Activated naive CD4-positive, alpha-beta T cell treated with anti-CD3 and anti-CD28 coated beads, Interleukin-2, amount 50 U/mL, for 16 hours (primary cell): ENCODE measurements at places on chromosomes 7 and 10.
A peak's percentile ranks its signal among the peaks of the same experiment; 100 is the strongest.

DNA sequence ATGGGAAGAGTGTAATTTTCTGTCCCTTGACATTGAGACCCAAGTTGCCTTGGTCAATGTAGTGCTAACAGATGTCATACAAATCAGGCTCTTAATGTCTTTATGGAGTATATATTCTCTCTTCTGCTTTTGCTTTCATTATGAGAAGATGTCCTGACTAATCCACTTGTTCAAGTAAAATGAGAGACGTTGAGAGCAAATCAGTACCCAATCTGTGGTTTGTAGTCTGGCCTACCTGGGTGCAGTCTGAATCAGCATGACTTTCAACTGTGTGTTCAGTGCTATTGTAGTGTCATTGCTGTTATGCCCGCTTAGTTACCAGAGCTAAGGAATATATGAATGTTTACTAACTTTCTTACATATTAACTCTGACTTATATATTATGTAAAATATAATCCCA, 612.4 kb downstream of the ANKRD7 start:
- DNase-seq: no peak

DNA sequence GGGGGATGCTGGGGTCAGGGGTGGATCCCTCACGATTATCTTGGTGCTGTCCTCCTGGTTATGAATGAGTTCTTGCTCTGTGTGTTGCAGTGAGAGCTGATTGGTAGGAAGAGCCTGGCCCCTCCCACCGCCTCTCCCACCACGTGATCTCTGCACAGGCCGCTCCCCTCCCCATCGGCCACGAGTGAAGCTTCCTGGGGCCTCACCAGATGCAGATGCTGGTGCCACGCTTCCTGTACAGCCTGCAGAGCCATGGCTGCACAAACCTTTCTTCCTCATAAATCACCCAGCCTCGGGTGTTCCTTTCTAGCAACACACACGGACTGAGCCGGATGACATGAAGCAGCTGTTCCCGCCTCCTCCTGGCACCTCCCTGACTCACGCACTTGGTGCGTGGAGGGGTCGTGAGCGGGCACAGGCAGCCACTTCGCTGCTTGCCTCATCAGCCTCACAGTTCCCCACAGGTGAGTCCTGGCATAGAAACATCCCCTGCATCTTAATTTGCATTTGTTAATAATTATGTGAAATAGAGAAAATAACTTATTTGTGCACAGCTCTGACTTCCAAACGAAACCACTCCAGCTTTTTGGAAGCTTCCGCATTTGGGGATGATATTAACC, 210.8 kb downstream of the ADARB2 start:
- DNase-seq: no peak

- no peak for DNase-seq
Measured at GRCh38 chr10:92923416-92923815, 75.1 kb downstream of the EXOC6 start.

DNA sequence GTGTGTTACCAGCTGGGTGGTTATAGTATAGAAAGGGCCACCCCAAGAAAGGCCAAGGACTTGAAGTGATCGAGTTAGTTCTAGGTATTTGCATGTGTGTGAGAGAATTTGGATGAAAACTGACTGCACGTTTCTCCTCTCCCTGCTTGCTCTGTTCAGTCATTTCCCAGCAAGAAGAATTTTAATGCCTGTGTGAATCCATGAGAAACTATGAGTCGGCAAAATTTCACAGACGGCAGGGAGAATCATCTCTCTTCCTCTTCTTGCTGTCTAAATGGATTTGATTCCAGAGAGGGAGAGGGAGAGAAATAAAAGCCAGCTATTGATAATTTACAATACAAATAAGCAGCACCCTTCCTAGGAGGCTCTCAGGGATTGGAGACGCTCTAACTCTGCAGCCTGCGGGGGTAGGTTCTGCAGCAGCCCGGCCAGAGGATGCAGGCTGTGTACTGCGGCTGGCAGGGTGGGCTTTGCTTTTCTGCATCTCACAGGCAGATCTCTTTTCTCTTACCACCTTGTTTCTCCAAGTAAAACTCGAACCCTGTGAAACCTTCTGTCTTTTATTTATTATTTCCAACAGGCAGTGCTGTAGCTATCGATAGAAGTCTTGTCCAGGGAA, 183.6 kb downstream of the TCF7L2 start:
- DNase-seq: no peak

DNA sequence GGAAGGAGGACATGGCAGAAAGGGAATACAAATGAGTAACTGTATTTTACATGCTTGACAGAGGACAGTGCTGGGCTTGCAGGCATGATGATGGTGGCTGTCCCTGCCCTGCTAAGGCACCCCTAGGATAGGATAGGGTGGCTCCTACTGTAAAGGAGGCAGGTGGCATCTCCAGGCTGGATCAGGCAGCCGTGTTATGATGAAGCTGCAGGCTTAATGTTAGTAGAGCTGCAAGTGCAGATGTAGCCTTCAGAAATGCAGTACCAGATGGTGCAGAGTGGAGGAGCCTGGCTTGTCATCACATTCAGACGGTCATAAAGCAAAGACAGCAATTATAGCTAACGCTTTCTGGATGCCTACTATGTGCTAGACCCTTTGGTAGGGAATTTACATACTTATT, 287.9 kb upstream of the PODXL start:
- no peak for DNase-seq

- no peak for DNase-seq
Measured at GRCh38 chr10:107072028-107072427, 92.5 kb downstream of the SORCS1 start.

GRCh38 chr10:30017556-30017955, 41.8 kb downstream of the JCAD start:
- DNase-seq: no peak

DNA sequence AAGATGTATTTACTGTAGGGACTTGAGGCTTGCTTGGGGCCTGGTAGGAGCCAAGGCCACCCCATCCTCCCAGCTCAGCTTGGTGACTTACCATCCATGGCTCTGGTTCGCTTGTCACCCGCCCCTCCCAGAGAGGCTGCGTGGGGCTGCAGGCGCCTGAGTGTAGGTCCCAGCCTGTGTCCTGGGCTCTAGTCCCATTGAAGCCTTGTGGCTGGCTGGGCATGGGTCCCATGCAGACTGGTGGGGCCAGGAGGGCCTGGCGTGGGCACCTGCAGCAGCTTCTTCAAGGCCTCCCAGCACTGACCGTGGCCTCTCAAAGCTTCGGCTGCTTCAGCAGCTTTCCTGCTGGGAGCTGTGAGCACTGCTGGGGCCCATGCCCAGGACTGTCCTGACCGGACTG, 118.1 kb downstream of the INPP5A start:
- DNase-seq: no peak

DNA sequence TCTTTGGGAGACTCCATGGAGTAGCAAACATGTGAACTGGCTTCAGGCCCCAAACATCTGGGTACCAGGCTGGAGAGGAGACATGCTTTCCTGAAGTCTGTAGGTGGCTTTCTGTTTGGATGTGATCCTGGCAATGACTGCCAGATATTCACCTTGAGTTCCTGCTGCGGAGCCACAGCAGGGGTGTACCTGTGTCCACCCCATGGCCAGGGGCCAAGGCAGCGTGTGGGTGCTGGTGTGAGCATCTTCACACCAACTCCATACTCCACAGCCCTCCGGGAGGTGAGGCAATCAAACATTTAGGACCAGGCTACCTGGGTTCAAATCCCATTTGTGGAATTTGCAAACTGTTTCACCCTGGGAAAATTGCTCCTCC, 113.0 kb downstream of the ADCY1 start:
- no peak for DNase-seq

- DNase-seq: no peak
Measured at GRCh38 chr7:116249969-116250553, 39.7 kb downstream of the TES start.

DNA sequence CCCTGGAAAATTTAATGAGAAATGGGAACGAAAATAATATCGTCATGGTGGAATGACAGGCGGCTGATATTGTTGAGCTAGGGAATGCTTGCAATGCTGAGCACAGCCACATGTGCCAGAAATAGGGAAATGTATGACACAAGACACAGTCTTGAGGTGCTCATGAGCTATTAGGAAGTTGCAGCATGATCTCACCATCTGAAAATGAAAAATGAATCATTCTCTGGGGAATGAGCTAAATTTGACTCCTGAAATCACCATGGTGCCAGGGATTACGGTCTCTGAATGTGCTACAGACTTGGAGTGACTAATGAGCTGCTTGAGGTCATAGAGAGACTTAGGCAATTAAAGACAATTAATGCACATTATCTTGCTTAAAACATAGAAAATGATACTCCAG, 845.0 kb downstream of the CNTNAP2 start:
- DNase-seq: no peak

GRCh38 chr10:58335306-58336005, 650 bp downstream of the UBE2D1 start:
- peak; percentile 12 for DNase-seq

GRCh38 chr10:110864662-110865140, 7.0 kb upstream of the PDCD4 start:
- no peak for DNase-seq

DNA sequence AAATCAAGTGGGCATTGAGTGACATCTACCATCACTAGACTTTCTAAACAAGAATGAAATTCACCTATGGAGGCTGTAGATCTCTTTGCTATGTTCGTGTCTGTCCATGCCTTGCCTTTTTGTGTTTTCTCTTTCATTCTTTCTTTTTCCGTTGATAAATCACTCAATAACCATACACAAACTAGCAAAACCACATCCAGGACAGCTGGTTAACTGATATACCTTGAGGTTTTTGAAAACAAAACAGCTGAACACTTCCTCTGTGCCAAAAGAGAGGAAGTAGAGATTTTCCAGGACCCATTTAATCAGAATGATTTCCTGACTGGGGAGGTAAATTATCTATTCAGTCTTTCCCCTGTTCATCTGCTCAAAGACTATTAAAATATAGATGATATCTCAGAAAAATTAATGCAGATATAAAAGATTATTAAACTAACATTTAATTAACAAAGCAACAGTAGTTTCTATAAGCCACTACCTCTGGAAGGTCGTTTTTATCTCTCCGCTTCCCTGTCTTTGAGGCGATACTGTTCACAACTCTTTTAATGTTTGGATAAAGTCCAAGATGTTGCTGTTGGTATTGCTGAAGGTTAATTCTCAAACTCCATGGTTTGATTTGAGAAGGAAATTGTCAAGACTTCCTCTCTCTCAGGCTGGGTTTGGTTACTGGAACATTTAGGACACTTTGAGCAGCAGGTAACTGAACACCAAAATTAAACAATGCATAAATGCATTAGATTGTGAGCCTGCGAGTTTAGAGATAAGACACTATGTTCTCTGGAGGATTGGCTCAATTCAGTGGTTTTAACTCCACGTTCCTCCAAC, 24.4 kb upstream of the C10orf67 start:
- DNase-seq: no peak

GRCh38 chr7:108000875-108001763, 1.8 kb downstream of the LAMB1 start:
- DNase-seq: no peak

GRCh38 chr10:119654540-119654939, 3.4 kb downstream of the BAG3 start:
- no peak for DNase-seq

DNA sequence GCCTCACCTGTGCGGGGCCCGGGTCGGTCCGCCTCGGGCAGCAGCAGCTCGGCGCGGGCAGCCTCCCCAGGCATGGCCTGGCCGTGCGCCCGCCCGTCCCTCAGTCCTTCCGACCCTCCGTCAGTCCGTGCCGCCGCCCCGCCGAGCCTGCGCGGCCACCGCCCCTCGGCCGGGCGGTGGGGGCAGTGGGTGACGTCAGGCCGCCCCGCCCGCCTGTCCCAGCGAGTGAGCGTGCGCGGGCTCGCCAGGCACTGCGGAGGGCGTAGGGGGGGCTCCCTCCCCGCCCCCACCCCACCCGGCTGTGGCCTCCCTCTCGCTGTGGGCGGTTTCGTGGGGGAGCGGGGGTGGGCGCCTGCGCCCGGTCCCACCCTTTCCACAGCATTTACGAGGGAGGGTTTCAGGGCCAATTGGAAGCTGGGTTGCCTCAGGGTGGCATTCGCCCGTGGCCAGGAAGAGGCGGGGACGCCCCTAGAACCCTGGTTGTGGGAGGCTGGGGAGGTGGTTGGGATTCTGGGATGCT, at the start of gene NACAD:
NACAD (minus strand) TSS at position 149 of the 520 bp plus-strand sequence; CDS start at position 74, 75 bp downstream.
- DNase-seq: peak; percentile 23

DNA sequence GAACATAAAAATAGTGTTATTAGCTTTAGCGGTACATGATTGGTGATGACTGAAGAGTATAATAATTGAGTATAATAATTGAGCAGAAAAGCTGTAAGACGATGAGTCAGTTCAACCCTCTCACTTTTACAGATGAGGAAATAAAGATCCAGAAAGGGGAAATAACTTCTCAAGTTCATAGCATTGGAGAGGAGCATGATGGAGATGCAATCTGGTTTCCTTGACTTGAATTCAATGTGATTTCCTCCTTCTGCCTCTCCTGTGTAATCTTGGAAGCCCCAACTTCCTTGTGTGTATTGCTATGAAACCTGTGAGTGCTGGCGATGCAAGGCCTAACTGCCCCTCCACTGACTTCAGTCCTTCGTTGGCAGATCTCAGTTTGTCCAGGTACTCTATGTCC, 265.1 kb downstream of the LRMDA start:
- no peak for DNase-seq

DNA sequence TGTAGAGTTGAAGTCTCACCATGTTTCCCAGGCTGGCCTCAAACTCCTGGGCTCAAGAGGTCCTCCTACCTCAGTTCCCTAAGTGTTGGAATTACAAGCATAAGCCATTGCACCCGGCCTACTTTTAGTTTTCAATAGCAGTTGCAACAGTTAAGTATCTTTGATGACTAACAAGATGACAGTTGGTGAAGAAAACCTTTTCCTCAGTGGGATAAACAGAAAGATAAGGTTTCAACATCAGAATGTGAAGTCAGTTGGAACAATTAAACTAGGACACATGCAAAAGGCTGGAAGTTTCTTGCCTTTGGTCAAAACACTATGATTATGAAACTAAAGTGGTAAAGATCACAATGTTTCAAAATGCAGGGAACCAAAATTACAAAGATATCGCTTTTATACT, 169.2 kb downstream of the ZNF438 start:
- DNase-seq: no peak

DNA sequence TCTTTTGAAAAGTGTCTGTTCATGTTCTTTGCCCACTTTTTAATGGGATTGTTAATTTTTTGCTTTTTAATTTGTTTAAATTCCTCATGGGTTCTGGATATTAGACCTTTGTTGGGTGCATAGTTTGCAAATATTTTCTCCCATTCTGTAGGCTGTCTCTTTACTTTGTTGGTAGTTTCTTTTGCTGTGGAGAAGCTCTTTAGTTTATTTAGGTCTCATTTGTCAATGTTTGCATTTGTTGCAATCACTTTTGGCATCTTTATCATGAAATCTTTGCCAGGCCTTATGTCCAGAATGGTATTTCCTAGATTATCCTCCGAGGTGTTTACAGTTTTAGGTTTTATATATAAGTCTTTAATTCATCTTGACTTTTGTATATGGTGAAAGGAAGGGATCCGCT, 23.9 kb upstream of the CYP2C19 start:
- no peak for DNase-seq

GRCh38 chr10:126904818-126905701, at the start of gene DOCK1:
DOCK1 (plus strand) TSS chr10:126905428; CDS start chr10:126905518, 90 bp downstream.
- DNase-seq: no peak

- no peak for DNase-seq
Measured at GRCh38 chr7:116984917-116985316, 31.6 kb downstream of the ST7 start.
